Karpas-422 (cell line): ENCODE measurements at places on chromosomes 1 and 21. TPM values are rescaled to one million over a fixed set of nuclear protein-coding genes. Genes with fewer than 3 reads are reported as not detected.

Gene LCE5A
- total RNA-seq: not detected in 2 replicates

DNA sequence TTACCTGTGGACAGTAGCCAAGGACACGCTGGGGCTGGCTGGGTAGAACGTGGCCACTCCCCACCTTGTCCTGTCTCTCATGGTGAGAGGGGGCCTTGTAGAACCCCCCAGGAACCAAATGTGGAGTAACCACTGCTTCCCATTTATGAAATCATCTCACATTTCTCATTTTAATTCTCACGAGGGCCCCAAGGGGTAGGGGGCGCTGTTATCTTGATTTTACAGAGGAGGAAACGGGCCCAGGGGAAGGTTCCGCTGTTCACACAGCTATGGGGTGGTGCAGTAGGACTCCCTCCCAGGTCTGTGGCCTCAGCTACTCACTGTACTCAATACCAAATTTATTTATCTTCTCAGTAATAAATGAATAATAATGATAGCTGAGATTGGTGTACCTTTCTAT, 5.5 kb downstream of the SMPDL3B start:
- no peaks in the 10 kb centered on the region for H3K36me3 ChIP-seq
- peak; percentile 92 for DNase-seq
- peaks cover 4% of the 10 kb centered on the region for H3K4me1 ChIP-seq
- H3K27me3 ChIP-seq: no peaks in the 10 kb centered on the region
- H3K4me3 ChIP-seq: no peak overlapping the region

DNA sequence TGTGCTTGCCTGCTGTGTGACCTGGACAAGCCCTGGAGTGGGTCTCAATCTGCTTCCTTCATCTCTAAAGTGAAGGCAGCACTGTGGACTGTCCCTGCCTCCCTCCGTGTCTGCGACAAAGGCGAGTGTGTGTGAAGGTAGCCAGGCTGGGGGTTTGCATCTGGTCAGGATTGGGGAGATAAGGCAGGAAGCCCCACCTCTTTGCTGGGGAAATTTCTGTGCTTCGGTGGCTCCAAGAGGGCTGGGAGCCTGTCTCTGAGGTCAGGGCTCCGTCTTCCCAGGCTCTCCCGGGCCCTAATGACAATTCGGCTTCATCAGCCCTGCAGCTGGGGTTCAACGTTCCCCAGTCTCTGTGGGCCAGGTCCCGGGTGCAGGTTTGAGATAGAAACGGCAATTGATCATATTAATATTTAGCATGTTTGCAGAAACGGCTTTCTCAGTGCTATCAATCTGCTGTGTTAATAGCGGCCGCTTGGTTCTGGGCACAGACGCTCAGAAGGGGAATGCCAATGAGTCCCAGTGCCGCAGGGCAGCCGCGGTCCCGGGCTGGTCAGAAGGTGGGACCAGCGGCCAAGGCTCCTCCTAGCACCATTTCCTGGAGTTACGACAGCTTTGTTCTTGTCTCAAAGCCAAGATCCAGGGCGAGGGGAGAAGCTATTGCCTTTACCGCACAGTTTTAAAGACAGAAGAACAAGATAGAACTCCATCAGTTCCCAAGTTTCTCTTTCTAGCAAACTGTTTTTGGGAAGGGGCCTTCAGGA, 105.7 kb downstream of the PRDM16 start:
- H3K36me3 ChIP-seq: no peaks in the 10 kb centered on the region
- no peaks in the 10 kb centered on the region for H3K27me3 ChIP-seq
- DNase-seq: no peak
- no peaks in the 10 kb centered on the region for H3K4me1 ChIP-seq

Gene TMEM200B
- not detected in 2 replicates for total RNA-seq

GRCh38 chr21:42381347-42381984, 14.4 kb downstream of the TMPRSS3 start:
- H3K4me3 ChIP-seq: no peak overlapping the region
- peaks cover 25% of the 10 kb centered on the region for H3K4me1 ChIP-seq
- no peaks in the 10 kb centered on the region; the same call in 1 of the 2 replicates for H3K36me3 ChIP-seq
- no peaks in the 10 kb centered on the region for H3K27me3 ChIP-seq

Gene LCE3E
- not detected in 2 replicates for total RNA-seq
